NCI-H1436 treated with DMSO at 0.1 percent for 48 hours (cell line): ENCODE measurements at places on chromosomes 1 and 21.

DNA sequence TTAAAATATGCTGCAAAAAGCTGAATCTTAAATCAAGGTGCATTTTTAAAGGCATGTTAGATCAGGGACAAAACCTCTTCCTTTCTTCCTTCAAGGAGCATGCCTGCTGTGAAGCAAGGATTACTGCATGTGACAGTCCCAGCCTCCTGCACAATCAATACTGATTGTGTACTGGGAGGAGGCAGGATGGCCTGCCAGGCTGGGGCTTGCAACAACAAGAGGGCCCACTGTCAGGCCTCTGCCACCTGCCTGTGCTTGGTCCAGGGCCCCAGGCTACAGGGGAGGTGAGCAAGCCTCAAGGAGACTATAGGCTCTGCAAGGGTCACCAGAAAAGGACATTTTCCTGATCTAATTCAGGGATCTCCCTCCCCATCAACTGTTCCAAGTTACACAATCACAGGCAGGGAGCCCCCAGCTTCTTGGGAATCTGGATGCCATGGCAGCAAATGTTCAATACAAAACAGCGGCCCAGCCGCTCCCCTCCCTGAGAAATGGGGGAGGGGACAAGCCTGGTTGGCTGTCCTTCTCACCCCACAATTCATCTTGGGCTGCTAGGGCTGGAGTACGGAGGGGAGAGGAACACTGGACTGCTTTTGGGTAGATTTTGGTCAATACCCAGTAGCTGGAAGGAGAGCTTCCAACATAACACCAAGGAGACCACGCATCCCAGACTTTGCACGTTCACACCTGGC lies 76.7 kb downstream of the SSBP3 start:
- no peak for DNase-seq

- DNase-seq = no peak
These were observed 38.8 kb downstream of the TNR start for GRCh38 chr1:175704621-175705020.

- no peak for DNase-seq
These were observed 733.1 kb downstream of the MATN1 start for GRCh38 chr1:29990304-29990703.

DNA sequence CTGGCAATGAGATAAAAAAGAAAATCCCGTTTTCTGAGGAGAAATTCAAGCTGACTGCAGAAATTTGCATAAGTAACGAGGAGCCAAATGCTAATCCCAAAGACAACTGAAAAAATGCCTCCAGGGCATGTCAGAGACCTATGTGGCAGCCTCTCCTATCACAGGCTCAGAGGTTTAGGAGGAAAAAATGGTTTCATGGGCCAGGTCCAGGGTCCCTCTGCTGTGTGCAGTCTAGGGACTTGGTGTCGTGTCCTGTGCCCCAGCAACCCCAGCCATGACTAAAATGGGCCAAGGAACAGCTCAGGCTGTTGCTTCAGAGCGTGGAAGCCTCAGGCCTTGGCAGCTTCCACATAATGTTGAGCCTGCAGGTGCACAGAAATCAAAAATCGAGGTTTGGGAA lies 456.5 kb downstream of the DPYD start:
- DNase-seq = no peak

DNA sequence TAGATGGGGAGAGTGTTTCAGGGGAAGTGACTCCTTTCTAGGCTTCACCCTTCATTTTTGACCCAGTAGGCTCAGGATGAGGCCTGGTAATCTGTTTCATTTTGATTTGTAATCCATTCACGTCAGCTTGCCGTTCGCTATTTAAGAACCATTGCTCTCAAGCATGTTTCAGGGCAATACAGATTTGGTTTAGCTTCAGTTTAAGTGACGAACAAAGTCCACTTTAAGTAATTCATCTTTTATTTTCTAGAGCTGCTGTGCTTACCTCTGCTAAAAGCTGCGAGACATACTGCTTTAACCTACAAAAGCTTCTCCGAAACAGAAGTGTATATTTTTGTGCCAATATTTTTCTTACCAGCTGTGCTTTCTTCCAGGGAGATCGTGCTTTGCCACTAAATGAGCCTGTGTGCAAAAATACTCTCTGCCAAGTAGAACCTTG lies 8.9 kb upstream of the FMO3 start:
- no peak for DNase-seq
